ENCODE measurements at places on chromosomes 12 and 14. TPM values are rescaled to one million over a fixed set of nuclear protein-coding genes. Genes with fewer than 3 reads are reported as not detected.

- peak overlapping the region; percentile 62 for H3K27ac ChIP-seq
- H3K4me1 ChIP-seq: peaks cover 10% of the 10 kb centered on the region
- peaks cover 9% of the 10 kb centered on the region for H3K36me3 ChIP-seq
- no peak for DNase-seq
- H3K27me3 ChIP-seq: no peaks in the 10 kb centered on the region
- no peak overlapping the region for H3K4me3 ChIP-seq
Observed at GRCh38 chr14:51733147-51733546, 81.4 kb downstream of the FRMD6 start.

DNA sequence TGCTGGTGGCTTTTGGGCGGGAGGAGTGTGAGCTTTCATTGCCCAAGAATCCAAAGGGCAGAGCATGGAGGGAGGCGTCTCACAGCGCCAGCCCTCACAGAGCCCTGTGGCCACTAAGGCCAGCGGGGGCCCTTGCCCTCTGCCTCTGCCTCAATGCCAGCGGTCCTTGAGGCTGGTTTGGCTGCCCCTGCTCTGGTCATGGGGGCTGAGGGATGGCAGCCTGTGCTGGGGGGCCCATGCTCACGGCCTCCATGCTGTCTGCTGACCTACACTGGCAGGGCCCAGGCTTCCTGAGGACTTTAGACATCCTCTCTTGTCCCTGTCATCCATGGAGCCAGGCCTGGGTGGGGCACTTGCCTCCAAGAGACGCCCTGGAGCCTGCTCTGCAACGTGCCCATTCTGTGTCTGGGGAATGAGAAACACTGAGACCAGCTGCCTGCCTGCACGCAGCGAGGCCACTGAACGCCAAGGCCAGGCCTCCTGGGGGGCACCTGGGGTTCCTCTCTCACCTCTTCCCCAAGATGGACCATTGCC, 143.4 kb downstream of the KIF26A start:
- H3K27me3 ChIP-seq: peaks cover 28% of the 10 kb centered on the region
- no peak overlapping the region for H3K4me3 ChIP-seq
- H3K36me3 ChIP-seq: no peaks in the 10 kb centered on the region
- no peak for DNase-seq
- no peaks in the 10 kb centered on the region for H3K4me1 ChIP-seq

- DNase-seq: no peak
- no peak overlapping the region for H3K4me3 ChIP-seq
- H3K36me3 ChIP-seq: no peaks in the 10 kb centered on the region
- no peak overlapping the region for H3K27ac ChIP-seq
- no peaks in the 10 kb centered on the region for H3K4me1 ChIP-seq
Observed at GRCh38 chr14:106268013-106268727, 741.8 kb downstream of the TMEM121 start.

Gene KRT72
- total RNA-seq: not detected

Gene TAS2R8
- total RNA-seq: 0.36 TPM

Gene HOXC13
- total RNA-seq: 0.10 TPM

DNA sequence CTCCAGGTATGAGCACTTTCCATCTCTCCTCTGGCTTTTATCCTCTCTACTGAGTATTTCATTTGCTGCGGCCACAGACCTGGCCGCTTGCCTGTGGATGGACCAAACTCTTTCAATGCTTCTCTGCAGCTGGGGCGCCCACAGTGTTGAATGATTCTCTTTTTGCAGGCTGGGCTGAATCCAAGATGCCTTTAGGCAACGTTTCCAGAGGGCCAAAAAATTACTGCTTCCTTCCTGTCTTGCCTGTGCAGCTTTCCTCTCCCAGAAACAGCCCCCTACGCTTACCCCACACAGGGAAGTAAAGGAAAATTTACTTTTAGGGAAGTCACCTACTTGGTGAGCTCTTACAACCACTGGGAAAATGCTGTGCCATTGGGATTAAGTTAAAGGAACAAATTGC, 55.6 kb upstream of the JDP2 start:
- no peak overlapping the region for H3K4me3 ChIP-seq
- H3K27me3 ChIP-seq: no peaks in the 10 kb centered on the region
- H3K27ac ChIP-seq: no peak overlapping the region
- no peaks in the 10 kb centered on the region for H3K36me3 ChIP-seq

Gene GAPDH
- total RNA-seq: 11,241 TPM

Gene EPYC
- not detected for total RNA-seq

Gene SLC38A4
- total RNA-seq: 46.0 TPM

DNA sequence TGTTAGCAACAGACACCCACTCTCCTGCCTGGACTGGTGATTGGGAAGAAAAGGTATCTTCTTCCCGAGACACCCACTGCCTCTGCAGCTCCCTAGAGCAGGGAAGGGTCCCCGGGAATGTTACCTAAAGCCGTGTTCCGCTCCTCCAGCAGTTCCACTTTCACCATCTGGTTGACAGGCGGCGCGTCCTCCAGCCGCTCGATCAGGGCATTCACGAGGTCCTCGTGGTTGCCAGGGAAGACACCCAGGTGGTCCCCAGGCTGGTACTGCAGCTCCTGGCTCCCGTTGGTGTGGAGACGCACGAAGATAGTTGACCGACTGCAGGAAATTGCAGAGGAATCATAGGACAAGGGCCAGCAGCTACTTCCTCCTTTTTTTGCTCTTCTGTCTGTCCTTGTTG, 44.2 kb upstream of the FBXO21 start:
- H3K27me3 ChIP-seq: no peaks in the 10 kb centered on the region
- H3K4me3 ChIP-seq: no peak overlapping the region
- DNase-seq: no peak
- no peaks in the 10 kb centered on the region for H3K4me1 ChIP-seq

Gene ADAMTS20
- total RNA-seq: not detected

Gene LAG3
- total RNA-seq: not detected

Gene SERPINA12
- not detected for total RNA-seq

DNA sequence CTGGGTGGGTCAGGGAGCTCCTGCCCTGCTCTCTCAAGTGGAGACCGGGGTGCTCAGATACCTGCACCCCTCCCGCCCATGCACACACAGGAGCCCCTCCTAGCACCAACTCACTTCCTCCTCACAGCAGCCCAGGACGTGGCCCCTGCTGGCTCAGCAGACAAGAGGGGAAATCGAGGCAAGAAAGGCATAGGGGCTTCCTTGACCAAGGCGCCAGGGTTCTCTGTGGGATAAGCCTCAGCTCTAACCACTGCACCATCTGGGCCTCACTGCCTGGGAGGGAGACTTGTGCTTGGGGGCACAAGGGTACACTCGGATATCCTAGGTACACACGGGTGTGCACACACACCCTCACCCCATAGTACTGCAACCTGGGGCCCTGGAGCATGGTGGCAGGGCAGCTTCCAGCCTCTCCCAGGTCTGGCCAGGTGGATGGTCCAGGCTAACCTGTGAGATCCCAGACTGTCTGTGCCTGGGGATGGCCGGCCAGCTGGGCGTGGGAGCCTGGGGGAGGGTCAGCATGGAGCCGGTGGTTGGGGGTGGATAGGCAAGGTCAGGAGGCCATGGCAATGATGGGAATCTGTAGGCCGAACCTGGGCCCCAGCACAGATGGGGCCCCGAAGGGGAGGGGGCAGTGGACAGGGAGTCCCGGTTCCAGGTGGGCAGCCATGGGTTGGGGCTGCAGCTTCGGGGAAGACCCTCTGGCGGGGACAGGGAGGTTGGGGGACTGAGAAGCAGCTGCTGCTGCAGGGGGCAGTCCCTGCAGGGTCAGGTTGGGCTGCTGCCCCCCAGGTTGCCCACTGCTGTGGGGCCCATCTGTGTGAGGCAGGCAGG, 312.4 kb downstream of the TMEM121 start:
- no peak overlapping the region for H3K27ac ChIP-seq
- H3K4me1 ChIP-seq: no peaks in the 10 kb centered on the region
- H3K4me3 ChIP-seq: no peak overlapping the region
- H3K27me3 ChIP-seq: no peaks in the 10 kb centered on the region
- DNase-seq: no peak

GRCh38 chr14:24439257-24439656, 3.3 kb downstream of the SDR39U1 start:
- H3K4me1 ChIP-seq: peaks cover 51% of the 10 kb centered on the region
- H3K27me3 ChIP-seq: no peaks in the 10 kb centered on the region
- H3K4me3 ChIP-seq: no peak overlapping the region
- H3K36me3 ChIP-seq: no peaks in the 10 kb centered on the region
- DNase-seq: no peak
- no peak overlapping the region for H3K27ac ChIP-seq

Gene CCDC196
- not detected for total RNA-seq

DNA sequence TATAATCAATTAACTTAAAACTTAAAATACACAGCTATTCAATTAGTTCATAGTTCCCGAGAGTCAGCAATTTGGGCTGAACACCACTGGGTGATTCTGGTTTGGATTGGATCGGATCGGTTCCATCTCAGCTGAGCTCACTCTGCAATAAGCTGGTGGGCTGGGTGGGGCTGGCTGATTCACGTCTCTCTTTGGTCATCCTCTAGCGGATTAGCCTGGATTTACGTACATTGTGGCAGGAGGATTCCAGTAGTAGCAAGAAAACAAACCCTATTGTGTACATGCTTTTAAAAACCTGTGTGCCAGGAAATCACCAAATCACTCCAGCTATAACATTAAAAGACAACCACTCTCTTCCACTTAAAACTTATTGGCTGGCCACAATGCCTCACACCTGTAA, 3.2 kb upstream of the CLEC4C start:
- no peaks in the 10 kb centered on the region for H3K27me3 ChIP-seq
- no peak overlapping the region for H3K27ac ChIP-seq
- DNase-seq: no peak
- H3K36me3 ChIP-seq: no peaks in the 10 kb centered on the region

GRCh38 chr12:31362115-31362758, 36.3 kb upstream of the SINHCAF start:
- DNase-seq: no peak
- no peak overlapping the region for H3K27ac ChIP-seq
- no peaks in the 10 kb centered on the region for H3K4me1 ChIP-seq
- no peak overlapping the region for H3K4me3 ChIP-seq

DNA sequence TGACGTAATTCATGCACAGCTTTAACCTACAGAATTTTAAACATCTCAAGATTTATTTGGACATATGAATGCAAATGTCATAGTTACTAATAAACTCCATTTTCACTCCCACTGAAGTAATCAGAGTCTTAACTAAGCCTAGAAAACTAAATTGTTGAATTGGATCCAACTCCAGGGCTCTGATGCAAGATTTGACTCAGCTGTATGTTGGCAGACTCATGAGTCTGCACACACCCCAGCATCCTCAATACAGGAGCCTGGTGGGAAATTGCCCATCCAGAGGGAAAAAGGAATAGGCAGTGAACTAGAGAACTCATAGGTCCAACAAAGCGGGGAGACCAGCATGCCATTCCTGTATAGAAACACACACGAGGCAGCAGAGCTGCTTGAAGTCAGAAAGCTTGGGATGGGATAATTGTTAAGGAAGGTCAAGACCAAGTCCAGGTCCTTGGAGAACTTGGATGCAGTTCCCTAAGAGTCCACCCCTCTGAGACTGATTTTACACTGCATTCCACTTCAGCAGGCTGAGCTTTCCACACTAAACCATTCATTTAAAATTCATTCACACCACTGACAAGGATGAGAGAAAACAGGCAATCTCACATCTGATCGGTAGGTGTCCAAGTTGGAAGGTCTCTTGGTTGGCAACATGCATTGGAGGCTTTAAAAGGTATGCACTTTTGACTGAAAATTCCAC, 14.4 kb downstream of the TMTC1 start:
- H3K27me3 ChIP-seq: no peaks in the 10 kb centered on the region

Gene AHNAK2
- total RNA-seq: 8.6 TPM

Gene MYL2
- total RNA-seq: 2,969 TPM

- no peaks in the 10 kb centered on the region for H3K27me3 ChIP-seq
- no peak overlapping the region for H3K27ac ChIP-seq
- no peaks in the 10 kb centered on the region for H3K4me1 ChIP-seq
- DNase-seq: no peak
- H3K4me3 ChIP-seq: no peak overlapping the region
Observed at GRCh38 chr14:58082491-58083098, 69.4 kb downstream of the ARMH4 start.

Gene NAV3
- total RNA-seq: 2.4 TPM

DNA sequence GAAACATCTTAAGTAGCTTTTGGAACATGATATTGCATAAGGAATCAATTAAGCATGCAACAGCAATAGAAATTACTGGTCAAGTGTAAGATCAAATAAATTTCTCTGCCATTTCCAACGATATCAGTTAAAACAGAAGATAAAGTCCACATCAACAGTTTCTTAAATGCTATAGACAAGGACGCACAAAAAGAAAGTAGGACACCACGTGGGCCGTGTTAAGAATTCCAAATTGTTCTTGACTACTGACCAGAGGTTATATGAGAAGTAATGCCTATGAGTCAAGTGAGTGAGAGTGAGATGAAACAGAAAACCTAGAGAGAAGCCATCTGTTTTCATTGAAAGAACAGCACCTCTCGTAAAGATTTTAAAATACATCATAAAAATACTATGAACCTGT, 318.2 kb downstream of the TMEM117 start:
- no peaks in the 10 kb centered on the region for H3K36me3 ChIP-seq
- H3K27me3 ChIP-seq: no peaks in the 10 kb centered on the region
- H3K4me1 ChIP-seq: peaks cover 22% of the 10 kb centered on the region
- H3K27ac ChIP-seq: no peak overlapping the region
- no peak for DNase-seq

Gene OTX2
- not detected for total RNA-seq

DNA sequence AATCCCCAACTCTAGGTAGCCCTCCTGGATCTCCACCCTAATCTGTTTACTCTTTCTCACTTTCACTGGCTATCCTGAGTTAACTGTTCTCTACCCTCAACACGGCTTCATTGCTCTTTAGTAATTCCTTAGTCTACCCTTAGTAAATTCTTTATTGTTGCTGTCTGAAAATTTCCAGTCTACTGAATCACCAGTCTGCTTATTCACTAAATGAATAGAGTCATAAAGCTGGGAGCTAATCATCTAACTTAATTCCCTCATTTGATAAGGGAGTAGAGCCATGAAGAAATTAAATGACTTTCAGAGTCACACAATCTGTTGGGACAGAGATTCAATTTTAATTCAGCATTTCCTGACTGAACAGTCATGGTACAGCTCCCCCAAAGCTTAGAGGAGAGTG, 36.5 kb downstream of the YEATS4 start:
- H3K4me3 ChIP-seq: no peak overlapping the region
- no peak overlapping the region for H3K27ac ChIP-seq
- no peaks in the 10 kb centered on the region for H3K4me1 ChIP-seq
- no peak for DNase-seq

- no peak for DNase-seq
- H3K36me3 ChIP-seq: no peaks in the 10 kb centered on the region
- no peaks in the 10 kb centered on the region for H3K27me3 ChIP-seq
- H3K27ac ChIP-seq: no peak overlapping the region
- H3K4me1 ChIP-seq: no peaks in the 10 kb centered on the region
- no peak overlapping the region for H3K4me3 ChIP-seq
Observed at GRCh38 chr14:58770491-58770982, 132.8 kb downstream of the DACT1 start.

- DNase-seq: no peak
- H3K27me3 ChIP-seq: no peaks in the 10 kb centered on the region
- no peaks in the 10 kb centered on the region for H3K36me3 ChIP-seq
- H3K4me3 ChIP-seq: no peak overlapping the region
- no peak overlapping the region for H3K27ac ChIP-seq
Observed at GRCh38 chr14:93525696-93526451, 95.1 kb downstream of the UNC79 start.

Gene OAS1
- 2.7 TPM for total RNA-seq
